ENCODE measurements at places on chromosomes 11 and 22.

GRCh38 chr22:32622744-32623110 is 148.1 kb downstream of the FBXO7 start:
- no peak for DNase-seq

GRCh38 chr11:103806130-103806895 is 230.1 kb upstream of the DDI1 start:
- DNase-seq: no peak

- no peak for DNase-seq
These were observed 42.0 kb upstream of the HORMAD2 start for GRCh38 chr22:30038219-30038618.

DNA sequence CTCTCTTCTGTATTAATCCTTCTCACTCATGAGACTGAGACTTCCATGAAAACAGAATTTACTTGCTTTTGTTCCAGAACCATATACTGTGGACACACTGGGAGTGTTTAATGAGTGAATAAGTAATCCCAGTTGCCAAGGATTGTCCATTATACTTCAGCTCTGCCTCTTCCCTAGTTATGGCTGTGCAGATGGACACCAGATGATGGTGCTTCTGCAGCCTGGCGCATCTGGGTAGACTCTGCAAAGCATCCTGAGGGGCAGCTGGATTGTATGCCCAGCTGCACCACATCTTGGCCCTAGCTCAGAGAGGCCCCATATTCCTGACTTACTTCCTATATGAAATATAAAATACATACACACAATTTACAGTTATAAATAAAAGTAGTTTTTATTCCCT is 43.5 kb downstream of the DBX1 start:
- no peak for DNase-seq

DNA sequence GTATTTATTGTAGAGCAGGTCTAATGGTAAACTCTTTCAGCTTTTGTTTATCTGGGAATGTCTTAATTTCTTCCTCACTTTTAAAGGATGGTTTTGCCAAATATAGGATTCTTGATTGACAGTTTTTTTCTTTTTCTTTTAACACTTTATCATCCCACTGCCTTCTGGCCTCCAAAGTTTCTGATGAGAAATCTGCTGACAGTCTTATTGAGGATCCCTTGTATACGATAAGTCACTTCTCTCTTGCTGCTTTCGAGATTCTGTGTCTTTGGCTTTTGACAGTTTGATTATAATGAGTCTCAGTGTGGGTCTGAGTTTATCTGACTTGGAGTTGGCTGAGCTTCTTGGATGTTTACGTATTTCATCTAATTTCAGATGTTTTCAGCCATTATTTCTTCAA is 6.7 kb upstream of the TSKU start:
- no peak for DNase-seq

DNA sequence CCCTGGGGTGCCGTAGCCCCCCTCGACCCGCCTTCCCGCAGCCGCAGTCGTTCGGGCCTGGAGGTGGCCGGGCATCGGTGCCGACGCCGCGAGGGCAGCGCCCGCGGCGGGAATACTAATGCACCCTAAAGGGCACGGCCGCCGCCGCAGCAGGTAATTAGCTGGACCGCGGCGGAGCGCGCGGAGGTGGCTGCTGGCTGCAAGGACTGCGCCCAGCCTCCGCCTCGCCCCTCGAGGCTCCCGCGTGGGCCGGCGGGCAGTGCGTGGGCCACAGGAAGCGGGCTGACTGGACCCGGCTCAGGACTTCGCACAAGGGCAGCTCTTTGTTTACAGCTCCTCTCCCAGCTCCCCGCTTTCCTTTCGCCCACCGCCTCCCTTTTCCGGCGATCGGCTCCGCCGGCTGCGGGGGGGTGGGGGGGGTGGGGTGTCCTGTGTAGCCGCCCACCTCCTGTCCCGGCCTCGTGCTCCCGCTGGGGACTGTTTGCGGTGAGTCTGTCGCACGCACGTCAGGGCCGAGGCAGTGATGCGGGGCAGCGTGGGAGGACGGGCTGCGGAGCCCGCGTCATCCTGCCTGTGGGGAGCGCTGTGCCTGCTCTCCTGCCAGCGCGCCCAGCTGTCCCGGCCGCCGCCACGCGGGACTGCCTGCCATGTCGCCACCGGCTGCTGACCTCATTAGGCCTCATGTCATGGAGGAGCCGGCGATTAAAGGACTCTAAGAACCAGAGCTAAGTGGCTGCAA is 53.2 kb downstream of the GRIK4 start:
- no peak for DNase-seq
